Foreskin fibroblast (primary cell): ENCODE measurements at places on chromosomes 16 and 17.

DNA sequence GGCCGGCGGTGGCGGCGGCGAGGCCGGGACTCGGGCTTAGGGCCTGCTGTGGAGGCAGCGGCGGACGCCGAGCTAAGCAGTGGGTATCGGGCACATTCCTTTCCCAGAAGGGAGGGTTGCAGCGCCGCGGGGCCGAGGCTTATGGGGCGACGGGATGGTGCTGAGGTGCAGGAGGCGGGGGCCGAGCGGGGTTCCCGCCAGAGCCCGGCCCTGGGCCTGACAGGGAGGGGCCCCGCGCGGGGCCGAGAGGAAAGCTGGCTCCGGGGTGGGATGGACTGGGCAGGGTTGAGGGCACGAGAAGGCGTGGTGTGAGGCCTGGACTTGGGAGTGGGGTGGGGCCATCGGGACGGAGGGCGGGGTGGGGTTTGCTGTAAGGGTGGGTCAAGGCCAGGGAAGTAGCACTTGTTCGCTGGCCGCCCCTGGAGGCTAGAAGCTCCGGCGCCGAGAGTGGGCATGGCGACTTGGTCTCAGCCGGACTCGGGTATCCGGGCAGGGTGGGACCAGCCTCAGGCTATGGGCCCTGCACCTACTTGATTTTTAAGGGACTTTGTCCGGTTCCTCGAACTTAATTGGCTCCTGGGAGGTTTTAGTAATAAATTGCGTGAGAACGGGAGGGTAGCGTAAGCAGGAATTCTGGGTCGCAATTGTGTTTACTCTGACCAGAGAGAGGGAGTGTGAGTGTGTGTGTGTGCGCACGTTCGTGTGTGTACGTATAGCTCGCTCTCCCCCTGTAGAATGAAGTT, 396 bp downstream of the NFE2L1 start:
- peak; percentile 97 for DNase-seq

- DNase-seq, result no peak
These were observed 90.9 kb downstream of the RBFOX1 start for GRCh38 chr16:7423434-7424044.

- DNase-seq, result no peak
These were observed 4.7 kb downstream of the LITAFD start for GRCh38 chr16:8886593-8887430.

- peak; percentile 34 for DNase-seq
These were observed 688 bp downstream of the ADAP2 start for GRCh38 chr17:30922235-30923030.

DNA sequence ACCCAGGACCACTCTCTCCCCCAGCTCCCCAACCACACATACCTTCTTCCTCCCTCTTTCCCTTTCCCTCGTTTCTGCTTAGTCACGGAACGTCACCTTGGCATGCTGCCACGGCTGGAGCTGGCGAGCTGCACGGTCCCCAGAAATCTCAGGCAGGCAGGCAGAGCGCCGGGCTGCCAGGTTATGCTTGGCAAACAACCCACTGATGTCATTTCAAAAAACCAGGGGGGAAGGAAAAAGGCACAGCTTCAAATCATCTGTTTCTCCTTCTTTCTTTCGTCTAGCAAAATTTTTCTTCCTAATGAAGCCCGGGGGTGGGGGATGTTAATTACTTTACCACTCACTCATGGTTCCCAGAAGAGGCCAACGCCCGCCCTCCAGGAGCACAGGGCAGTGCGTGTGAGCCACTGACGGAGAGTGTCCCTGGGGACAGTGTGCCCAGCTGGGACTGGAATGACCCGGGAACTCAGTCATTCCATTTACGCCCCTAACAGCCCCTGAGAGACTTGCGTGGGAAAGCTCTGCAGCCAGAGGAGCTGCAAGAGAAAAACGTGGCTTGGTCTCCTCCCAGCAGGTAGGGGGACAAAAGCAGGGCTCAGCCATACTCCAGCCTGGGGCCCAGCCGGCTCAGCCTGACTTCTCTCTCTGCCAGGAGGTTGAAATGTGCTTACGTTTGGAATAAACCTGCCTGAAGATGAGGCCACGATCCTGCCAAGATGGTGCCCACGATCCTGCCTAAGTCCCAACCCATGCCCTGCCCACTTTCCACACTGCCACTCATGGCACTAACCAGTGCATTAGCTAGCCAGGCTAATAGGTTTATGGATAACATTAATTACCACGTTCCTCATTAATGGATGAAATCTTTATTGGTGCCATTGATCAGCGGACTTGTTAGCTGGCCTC, 198.9 kb downstream of the ZFHX3 start:
- peak; percentile 89 for DNase-seq

DNA sequence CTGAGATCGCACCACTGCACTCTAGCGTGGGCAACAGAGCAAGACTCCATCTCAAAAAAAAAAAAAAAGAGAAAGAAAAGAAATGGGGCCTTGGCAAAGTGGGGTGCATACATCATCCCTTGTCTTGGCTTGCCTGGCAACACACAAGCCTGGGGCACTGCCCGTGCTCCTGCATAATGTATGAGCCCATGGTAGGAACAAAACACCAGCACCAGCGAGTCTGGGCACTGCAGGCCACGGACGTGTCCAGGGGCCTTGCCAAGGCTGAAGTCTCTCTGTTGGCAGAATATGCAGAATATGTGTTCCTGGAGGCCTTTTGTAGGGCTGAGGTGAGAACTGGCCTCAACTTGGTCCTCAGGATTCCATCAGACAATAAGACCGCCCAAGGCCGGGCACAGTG, 15.7 kb upstream of the ALDOA start:
- no peak for DNase-seq

DNA sequence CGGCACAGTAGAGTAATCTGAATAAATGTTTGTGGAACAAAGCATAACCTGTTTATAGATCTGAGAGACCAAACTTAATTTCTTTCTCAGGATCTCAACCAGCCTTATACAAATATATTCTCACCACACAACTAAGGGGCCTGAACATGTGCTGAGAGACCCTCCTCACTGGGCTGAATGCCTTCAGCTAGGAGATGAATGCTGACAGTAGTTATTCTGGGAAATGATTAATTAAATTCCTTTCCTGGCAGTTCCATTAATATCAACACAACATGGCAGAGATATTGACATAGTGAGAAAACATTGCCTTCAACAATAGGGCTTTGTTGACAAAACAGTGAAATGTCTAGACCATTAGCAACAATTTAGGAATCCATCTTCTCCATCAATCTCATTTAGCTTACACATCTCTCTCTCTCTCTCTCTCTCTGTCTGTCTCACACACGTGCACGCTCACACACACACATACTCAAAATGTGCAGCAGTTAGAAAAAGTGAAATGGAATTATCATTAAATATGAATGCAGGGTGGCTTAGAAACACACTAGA, 780.8 kb upstream of the CDH8 start:
- no peak for DNase-seq

DNA sequence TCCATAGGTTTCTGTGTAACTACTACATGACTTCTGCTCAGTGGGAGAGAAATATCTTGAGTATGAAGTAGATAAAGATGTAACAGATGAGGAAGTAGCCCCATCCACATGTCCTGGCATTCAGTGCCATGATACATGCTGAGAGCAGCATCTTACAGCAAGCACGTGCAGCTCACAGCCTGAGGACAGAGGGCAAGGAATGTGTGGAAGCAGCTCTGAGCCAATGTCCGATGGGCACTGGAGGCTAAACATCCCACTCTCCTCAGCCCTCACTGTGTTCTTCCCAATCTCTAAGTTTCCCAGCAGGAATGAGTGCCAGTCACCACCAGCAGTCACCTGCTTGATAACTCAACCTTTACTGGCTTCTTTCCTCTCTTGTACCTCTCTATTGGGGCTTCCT, 40.4 kb downstream of the CFDP1 start:
- peak; percentile 65 for DNase-seq

- DNase-seq, result no peak
These were observed 19.3 kb downstream of the NMRAL1 start for GRCh38 chr16:4455081-4455480.

DNA sequence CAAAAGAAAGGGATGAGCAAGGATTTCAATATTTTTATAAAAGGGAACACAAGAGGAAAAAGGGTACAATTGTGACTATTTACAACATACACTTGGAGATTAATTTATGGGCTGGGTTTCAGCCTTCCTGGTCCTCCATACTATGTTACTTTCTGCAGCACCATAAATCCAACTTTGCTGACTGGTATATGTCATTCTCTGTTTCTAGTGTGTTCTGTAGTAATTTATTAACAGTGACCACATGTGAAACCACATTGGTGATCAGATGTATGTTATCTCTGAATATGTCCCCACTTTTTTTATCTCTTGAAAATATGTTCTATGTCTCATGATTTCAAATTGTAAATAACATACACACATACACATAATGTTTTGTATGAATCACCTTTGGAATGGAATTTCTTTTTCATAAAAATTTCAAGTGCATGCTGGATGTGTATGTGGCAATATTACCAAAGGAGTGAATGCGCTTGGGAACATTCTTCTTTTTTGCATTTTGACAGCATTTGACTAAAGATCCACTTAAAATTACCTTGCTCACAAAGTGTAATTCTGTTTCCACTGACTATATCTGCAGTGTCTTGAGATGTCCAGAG, 2.9 kb upstream of the LYRM9 start:
- no peak for DNase-seq

GRCh38 chr17:33650304-33650703, 357.2 kb upstream of the ASIC2 start:
- DNase-seq, result no peak

DNA sequence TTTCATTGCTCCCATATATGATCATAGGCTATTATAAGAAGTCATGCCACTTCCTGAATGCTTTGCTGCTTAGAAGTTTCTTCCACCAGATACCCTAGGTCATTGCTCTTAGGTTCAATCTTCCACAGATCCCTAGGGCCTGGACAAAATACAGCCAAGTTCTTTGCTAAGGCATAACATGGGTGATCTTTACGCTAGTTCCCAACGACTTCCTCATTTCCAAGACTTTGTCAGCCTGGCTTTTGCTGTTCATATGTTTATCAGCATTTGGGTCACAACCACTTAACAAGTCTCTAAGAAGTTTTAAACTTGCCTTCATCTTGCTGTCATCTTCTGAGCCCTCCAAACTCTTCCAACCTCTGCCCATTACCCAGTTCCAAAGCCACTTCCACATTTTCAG, 20.1 kb upstream of the DLX3 start:
- DNase-seq, result no peak

DNA sequence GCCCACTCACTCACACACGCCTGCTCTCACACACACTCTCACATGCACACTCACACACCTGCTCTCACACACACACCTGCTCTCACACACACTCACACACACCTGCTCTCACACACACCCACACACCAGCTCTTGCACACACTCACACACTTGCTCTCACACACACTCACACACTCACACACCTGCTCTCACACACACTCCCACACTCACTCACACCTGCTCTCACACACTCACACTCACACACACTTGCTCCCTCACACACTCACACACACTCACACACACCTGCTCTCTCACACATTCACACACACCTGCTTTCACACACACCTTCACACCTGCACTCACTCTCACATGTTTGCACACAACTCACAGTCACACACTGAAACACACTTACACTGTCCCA, 4.0 kb downstream of the CD300H start:
- no peak for DNase-seq

DNA sequence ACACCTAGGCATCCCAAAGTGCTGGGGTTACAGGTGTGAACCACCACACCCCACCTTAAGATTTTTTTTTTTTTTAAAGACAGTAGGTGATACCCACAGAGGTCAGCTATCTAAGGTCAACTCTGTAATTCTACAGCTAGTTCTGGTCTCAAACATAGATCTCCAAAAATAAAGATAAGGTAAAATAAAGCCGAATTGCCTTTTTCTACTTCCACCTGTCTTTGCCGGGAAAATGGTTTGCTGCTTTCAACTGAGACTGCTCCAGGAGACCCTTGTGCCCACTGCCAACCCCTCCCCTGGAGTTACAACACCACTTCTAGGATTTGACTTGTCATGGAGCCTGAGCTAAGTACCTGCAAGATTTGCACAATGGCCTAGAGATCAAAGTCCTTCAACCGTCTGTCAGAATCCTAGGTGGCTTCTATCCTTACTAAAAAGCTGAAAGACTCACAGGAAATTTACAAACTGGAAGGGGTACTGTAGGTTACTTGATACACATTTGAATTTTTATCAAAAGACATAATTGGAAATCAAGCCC, 4.7 kb upstream of the CNOT1 start:
- DNase-seq, result no peak

- DNase-seq, result no peak
These were observed 77.0 kb downstream of the MYH13 start for GRCh38 chr17:10295728-10296343.

DNA sequence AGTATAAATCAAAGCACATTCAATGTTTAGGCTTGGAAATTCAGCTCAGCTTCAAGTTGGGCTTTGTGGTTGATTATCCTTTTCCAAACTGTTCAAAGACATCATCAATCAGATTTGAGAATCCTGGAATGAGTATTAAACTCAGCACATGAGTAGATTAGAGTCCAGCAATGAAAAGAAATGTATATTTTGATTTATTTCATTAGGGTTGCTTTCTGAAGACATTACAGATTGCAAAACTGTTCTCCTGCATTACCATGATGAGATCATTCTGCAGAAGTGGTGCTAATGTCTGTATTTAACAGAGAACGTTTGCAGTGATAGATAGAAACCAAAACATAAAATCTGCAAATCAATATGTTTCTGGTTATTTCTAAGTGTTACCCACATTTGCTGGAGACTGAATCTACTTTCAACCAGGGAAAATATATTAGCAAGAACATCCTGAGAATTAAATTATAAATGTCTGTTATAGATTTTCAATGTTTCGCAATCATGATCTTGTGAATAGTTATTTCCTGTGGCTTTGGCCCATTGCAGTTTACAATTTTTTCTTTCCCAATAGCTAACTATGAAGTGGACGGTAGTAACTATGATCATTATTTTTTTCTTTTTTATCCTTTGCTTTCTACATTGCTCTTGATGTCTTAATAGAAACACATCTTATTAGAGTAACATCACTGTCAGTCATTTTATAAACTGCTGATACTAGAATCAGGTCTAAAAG, 1125.7 kb upstream of the GOT2 start:
- peak; percentile 36 for DNase-seq

DNA sequence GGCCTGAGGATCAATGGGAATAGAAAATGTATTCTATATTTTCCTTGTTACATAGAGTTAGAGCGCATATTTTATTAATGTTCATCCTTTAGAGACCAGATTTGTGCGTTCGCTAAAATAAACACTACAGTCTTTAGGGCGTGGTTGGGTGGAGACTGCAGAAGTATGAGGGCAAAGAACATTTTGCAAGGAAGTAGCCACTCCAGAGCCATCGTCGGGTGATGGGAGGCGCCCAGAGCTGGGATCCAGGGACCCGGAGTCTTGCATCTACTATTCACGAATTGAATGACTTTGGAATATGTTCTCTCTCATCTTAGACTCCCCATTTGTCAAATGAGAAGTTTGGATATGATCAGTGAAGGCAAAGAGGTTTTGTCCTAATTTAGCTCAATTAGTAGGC, 154.2 kb upstream of the IRX6 start:
- DNase-seq, result no peak
